ENCODE measurements at places on chromosomes 3 and 15.

DNA sequence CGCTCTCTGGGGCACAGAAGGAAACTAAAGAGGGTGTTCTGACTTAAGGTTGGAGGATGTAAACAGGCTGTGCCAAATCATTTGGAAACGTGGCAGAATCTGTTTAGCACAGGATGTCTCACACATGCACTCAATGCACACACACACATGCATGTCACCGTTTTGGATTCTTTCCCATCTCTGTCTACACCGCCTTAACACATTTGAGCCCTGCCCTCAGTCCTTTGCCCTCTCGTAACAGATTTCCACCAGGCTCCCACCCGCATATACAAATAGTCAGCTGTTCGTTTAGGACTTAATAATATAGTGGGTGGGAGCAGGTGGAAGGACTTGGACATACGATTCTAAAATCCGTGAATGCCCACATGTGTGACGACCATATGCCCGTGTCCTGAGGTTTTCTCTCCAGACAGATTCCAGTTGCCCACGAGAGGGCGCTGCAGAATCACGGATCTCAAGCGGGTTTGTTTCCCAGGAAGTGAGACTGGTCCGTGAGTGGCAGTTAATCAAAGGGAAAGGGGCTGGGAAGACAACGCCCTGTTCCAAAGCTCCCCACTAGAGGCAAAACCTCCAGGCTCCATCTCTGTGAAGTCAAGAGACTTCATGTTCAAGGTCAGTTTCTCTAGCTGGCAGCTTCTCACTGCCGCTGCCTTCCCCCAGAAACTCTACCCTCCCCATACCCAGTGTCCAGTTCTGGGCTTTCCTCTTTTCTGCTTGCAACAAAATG lies 44.5 kb downstream of the NOX5 start:
- DNase-seq = peak; percentile 48

- no peak for DNase-seq
Measured at GRCh38 chr3:138768125-138768524, 66.6 kb downstream of the PIK3CB start.

GRCh38 chr3:44996556-44996969 lies 20.5 kb downstream of the EXOSC7 start:
- no peak for DNase-seq

DNA sequence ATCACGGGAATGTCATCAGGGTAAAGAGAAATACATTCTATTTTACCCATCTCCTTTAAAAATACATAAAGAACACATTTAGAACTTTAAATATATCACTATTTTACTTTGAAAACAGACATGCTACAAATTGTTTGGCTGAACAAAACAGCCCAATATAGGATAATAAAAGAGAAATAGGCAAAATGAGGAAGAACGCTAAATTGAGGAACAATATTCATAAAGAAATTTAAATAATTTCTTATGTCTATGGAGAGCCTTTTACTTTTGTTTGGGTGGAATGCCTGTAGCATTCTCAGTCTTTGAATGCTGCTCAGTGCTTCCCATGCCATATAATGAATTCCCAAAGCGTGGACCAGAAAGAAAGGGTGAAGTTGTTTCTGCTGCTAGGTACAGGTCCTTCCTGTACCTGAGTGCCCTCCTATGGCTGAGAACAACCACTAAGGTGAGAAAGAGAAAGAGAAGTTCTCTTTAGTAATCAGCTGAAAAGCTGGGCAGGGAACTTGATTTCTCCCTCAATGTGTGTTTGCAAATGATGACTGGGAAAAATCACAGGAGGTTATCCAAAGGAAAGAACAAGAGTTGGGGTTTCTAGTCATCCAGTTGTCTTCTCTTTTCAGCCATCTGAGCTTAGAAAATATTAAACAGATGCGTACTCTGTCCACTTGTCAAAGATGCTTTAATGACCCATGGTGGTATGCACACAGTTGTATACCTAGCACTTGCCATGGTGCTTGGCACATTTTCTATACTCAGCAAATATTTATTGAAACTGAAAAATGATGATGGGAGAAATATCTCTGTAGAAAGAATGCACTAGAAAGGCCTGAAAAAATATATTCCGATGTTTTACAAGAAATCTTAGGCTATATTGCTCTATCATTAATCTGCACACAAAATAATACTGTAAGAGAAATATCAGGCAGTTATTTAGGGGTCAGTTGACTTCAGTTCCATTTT lies 404.6 kb downstream of the TIGIT start:
- no peak for DNase-seq

DNA sequence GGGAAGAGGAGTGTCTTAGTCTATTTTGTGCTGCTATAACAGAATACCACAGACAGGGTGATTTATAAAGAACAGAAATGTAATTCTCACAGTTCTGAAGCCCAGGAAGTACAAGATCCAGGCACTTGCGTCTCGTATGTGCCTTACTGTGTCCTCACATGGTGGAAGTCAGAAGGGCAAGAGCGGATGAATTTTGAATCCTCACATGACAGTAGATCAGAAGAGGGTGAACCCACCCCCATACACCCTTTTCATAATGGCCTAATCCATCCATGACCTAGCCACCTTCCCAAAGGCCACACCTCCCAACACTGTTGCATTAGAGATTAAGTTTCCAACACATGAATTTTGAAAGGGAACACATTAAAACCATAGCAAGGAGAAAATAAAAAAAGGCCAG lies 18.7 kb upstream of the ANXA2 start:
- no peak for DNase-seq

GRCh38 chr3:42851228-42851834 lies 24.3 kb downstream of the CYP8B1 start:
- DNase-seq = no peak

GRCh38 chr3:166118049-166118448 lies 280.8 kb upstream of the BCHE start:
- no peak for DNase-seq

- no peak for DNase-seq
Measured at GRCh38 chr3:24299806-24300626, 194.6 kb downstream of the THRB start.

DNA sequence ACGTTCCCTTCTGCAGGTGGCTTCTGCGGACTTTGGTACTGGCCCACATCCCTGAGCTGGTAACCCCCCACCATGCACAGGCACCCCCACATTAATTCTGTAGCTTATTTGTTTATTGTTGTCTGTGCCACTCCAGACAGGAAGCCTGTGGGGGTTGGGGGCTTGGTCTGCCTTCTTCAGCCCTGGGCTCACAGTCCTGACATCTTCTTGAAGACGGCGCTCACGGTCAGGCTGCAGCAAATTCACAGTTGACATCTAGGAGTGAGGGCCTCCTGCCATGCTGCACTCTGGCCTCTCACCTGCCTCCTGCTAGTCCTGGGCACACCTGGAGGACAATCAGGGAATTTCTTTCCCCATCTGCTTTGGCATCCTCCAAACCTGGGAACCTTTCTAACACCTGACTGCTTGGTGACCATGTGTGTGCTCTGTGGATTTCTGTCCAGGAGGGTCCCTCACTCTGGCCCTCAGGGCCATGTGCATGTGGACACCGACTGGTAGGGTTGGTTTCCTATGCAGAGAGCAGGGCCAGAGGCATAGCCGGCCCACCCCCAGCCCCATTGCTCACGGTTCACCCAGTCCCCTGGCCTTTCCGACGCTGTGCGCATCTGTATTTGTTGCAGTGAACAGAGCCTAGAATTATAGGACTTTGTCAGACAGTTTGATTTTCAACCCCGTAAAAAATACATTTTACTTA lies 68.8 kb downstream of the APBA2 start:
- DNase-seq = no peak

GRCh38 chr3:169969174-169970095 lies 2.8 kb downstream of the SEC62 start:
- DNase-seq = no peak

Measured in GM12891 (cell line).